Stimulated activated CD4-positive, alpha-beta T cell treated with anti-CD3 and anti-CD28 coated beads, TNF-alpha, amount 100 ng/mL, for 4 hours (primary cell): ENCODE measurements at places on chromosomes 12 and 14.

GRCh38 chr12:120489018-120489417 lies 6.9 kb upstream of the DYNLL1 start:
- DNase-seq: no peak

GRCh38 chr12:55830601-55831446 lies 1.4 kb upstream of the DNAJC14 start:
- DNase-seq: no peak

DNA sequence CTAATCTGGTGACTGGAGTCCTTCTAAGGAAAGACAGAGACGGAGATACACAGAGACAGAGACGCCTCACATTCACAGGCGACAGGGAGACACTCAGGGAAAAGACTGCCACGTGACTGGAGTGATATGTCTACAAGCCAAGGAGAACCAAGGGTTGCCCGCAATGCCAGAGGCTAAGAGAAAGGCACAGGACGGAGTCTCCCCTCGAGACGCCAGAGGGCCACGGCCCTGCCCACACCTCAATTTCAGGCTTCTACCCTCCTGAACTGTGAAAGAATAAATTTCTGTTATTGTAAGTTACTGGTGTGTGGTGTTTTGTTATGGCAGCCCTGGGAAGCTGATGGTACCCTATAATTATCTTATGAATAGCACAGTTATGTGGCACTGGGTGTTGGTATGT lies 11.6 kb upstream of the RAN start:
- DNase-seq: no peak

GRCh38 chr14:101226265-101226602 lies 322.7 kb upstream of the RTL1 start:
- no peak for DNase-seq

GRCh38 chr12:9888665-9889273 lies 7.5 kb downstream of the KLRF2 start:
- no peak for DNase-seq

- no peak for DNase-seq
Measured at GRCh38 chr14:96349286-96350075, 13.7 kb downstream of the ATG2B start.

DNA sequence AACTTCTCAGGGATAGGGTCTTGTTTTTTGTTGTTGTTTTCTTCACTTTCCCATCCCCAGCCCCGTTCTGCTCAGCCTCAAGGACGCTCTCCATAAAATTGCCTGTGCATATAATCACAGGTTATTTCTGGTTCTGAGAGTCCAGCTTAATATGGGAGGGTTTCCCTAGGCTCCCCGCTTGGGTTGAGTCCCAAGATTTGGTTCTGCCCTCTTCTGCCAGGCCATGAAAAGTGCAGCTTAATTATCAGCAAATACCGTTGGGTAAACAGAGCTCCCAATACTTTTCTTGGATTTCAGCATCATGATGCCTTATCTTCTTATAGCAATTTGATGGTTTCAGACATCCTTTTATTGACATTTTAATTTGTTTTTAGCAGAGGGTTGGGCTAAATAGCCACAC lies 75.6 kb downstream of the GRIN2B start:
- no peak for DNase-seq

- DNase-seq: no peak
Measured at GRCh38 chr14:23727566-23728335, 91.6 kb downstream of the DHRS2 start.

DNA sequence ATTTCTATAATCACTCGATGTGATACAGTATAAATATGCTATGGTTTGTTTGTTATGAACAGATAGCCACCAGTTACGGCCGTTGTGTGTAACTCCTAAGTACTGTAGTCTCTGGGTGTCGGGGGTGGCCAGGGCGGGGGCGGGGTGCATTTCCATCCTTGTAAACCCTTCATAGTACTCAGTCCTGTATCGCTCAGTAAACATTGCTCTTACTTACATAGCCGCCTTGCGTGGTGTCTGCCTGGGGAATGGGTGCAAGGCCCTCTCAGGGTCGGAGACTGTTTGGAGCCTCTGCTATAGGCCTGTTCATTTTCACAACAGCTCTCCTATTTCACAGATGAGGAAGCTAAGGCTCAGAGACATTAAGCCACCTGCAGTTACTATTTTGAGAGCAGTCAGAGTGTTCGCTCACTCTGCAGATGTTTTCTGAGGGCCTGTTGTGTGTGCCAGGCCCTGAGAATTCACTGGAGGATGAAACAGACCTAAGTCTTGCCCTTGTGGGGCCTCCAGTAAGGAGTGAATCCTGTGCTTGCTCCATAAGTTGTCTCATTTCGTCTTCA lies 42.5 kb downstream of the JDP2 start:
- no peak for DNase-seq

GRCh38 chr14:54548491-54548890 lies 18.4 kb upstream of the SAMD4A start:
- DNase-seq: no peak

DNA sequence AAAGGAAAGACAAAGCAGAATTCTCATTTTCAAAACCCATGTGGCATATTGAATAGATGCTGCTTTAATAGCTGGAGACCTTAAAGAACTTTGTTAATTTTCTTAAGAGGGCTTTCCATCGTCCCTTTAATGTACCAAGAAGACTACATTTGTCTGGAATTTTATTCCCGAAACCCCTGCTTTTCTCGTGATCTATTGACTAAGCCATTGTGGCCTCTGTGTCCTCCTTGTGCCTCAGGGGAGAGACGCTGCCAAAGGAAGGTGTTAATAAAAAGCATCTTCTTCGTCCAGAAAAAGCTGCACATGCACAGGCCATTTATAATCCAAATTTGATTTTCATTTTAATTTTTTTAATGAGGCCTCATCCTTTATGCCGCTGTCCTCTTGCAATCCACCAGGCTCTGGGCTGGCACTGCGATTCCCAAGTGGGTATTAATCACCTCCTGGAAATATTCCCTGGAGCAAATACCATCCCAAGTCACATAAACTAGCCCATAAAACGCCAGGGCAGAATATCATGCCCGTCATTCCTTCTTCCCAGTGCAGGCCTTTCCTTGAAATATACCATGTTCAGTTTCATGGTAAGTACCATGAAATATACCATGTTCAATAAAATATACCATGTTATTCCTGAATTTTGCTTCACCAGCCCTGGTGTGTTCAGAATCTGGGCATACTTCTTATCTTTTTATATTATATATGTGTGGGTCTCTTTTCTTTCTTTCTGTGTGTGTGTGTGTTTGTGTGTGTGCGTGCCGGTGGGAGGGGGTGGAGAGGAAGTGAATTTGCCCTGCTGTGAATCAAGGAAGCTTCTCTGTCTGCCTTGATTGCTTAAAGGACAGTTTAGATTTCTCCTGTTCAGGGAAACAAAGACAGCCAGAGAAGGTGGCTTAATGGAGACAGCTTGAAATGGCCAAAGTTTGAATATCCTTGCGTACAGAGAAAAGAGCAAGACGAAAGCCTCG lies 147.6 kb downstream of the PHETA1 start:
- no peak for DNase-seq

- no peak for DNase-seq
Measured at GRCh38 chr12:108826807-108827721, 30.3 kb downstream of the SSH1 start.
